ENCODE measurements at places on chromosomes 1 and 21.

- no peak for DNase-seq
Measured at GRCh38 chr1:1431845-1432273, 3.6 kb upstream of the VWA1 start.

DNA sequence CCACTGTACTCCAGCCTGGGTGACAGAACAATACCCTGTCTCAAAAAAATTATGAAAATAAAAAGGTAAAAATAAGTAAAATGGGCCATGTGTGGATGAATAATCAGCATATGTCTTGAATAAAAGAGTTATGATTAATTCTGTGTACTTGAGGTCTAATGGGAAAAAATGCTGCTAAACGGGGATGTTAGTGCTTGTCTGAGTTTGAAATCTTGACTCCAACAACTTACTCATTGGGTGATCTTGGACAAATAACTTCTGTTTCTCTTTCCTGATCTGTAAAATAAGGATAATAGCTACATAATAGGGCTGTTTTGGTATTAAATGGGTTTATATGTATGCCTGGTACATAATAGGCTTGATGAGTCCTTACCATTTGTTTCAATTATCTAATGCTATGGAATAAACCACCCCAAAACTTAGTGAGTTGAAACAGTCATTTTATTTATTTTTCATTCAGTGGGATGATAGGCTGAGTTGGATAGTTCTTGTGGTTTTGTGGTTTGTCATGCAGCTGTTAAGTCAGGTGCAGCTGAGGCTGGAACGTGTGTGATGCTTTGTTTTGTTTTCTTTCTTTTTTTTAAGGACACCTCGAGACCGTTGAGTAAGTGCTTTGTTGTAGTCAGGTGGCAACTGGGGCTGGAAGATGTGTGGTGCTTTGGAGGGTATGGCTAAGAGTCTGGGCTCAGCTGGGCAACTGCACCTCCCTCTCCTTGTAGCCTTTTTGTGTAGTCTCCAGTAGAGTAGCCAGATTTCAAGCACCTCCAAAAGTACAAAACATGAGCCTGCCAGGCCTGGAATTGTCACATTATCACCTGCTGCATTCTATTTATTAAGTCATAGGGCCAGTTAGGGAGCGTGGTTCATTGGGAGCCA is 4.9 kb downstream of the MDM4 start:
- peak; percentile 89 for DNase-seq

- DNase-seq = no peak
Measured at GRCh38 chr1:206544562-206545257, 37.4 kb downstream of the RASSF5 start.

- no peak for DNase-seq
Measured at GRCh38 chr1:87437663-87438295, 109.1 kb downstream of the LMO4 start.

DNA sequence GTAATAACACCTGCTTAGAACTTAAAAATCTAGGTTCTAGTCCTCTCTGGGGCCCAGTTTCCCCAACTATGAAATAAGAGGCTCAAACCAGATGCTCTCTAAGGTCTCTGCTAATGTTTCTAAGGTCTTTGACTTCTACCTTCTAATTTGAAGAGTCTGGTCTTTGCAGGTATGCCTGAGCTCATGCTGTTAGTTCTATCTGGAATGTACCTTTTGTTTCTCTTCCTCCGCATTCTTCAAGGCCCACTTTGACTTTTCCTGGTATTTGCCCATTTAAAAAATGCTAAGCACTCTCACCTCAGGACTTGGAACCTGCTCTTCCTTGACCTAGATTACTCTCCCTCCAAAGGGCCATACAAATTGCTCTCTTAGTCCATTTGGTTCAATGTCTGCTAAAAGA is 13.5 kb downstream of the SLC35D1 start:
- no peak for DNase-seq

- DNase-seq = no peak
Measured at GRCh38 chr1:101526813-101527212, 290.0 kb downstream of the S1PR1 start.

DNA sequence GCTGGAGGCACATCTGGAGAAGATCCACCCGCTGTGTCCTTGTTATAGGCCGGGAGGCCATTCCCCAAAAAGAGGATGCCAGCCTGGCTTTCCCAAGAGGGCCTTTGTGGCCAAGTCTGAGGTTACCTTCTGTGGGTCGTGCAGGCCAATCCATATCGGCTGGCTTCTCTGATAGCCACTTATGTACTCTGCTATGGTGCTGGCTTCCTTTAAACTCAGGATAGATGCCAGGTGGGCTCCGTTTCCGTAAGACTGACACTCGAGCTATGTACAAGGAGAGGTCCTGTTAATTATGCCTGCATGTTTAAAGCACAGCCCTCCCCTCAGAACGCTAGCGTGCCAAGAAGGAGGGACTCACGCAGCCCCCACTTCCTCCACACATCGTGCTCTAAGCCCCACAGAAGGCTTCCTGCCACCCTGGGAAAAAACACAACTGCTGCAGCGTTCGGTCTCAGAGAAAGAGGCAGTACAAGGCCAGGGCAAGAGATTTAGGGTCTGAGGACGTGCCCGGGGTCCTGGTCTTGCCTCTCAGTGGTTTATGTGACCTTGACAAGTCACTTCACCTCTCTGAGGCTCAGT is 11.6 kb downstream of the REG4 start:
- DNase-seq = no peak

DNA sequence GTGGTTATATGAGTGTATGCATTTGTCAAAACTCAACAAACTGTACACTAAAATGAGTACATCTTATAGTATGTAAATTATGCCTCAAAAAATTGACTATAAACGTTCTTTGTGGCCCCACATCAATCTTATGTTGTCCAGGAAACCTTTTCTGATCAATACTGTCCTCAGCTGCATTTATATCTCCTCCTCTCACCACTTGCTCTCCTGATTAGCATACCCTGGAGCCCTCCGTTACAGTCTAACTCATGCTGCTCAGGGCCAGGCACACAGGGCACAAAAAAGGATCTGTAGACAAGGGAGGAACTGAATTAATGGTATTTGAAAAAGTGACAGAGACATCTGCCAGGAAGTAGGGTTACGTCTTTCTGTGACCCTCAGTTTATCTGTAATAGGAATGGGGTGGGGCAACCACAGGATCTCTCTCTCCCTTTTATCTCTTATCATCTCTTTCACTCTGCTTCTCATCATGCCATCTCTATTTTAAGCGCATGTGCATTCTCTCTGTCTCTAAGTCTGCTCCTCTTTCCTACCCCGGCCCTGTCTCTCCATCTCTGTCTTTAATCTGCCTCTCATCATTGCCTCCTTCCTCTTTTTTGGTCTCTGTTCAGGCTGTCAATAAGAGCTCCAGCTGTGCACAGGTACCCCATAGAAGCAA is 7.0 kb upstream of the TAL1 start:
- no peak for DNase-seq

GRCh38 chr1:107139833-107140702 is 771 bp upstream of the NTNG1 start:
- no peak for DNase-seq

DNA sequence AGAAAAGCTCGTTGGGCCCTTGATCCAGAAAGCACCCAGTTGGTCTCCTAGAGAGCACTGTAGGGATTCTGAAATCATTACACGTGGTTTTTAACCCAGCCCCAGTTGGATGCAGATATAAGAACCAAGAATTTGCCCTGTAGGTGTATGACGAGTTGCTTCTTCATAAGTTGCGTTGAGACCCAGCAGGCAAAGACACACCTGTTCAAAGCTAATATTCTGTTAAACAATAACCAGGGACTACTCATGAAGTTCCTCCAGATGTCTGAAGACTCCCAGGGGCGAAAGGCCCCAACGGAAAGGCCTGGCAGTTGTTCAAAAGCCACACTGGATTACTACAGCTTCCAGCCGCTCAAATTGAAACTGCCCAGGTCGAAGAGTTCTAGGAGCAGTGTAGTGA is 88.6 kb upstream of the HNRNPU start:
- no peak for DNase-seq

DNA sequence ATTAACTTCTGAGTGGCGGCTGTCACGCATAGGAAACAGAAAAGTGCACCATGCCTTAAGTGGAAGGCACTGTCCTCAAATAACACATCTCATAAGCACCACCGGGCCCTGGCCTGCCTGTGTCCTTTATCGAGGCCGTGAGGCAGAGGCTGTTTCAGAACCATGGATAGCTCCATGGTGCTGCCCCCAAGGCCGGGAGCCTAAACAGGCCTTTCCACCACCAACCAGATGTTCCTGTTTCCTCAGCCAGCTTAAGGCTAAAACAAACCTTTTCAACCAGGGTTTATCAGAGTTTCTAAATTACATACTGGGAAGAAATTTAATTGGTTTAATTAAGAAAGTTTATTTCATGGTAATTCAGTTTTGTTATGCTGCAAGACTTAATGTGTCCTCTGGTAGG is 114.4 kb downstream of the DMRTA2 start:
- no peak for DNase-seq

- DNase-seq = no peak
Measured at GRCh38 chr1:221397606-221398005, 344.3 kb downstream of the DUSP10 start.

Measured in GM12864 (cell line).